ENCODE measurements at places on chromosomes 6 and 20.
A peak's percentile ranks its signal among the peaks of the same experiment; 100 is the strongest.

- DNase-seq = no peak
These were observed 38.0 kb upstream of the EEF1A1 start for GRCh38 chr6:73558624-73559398.

DNA sequence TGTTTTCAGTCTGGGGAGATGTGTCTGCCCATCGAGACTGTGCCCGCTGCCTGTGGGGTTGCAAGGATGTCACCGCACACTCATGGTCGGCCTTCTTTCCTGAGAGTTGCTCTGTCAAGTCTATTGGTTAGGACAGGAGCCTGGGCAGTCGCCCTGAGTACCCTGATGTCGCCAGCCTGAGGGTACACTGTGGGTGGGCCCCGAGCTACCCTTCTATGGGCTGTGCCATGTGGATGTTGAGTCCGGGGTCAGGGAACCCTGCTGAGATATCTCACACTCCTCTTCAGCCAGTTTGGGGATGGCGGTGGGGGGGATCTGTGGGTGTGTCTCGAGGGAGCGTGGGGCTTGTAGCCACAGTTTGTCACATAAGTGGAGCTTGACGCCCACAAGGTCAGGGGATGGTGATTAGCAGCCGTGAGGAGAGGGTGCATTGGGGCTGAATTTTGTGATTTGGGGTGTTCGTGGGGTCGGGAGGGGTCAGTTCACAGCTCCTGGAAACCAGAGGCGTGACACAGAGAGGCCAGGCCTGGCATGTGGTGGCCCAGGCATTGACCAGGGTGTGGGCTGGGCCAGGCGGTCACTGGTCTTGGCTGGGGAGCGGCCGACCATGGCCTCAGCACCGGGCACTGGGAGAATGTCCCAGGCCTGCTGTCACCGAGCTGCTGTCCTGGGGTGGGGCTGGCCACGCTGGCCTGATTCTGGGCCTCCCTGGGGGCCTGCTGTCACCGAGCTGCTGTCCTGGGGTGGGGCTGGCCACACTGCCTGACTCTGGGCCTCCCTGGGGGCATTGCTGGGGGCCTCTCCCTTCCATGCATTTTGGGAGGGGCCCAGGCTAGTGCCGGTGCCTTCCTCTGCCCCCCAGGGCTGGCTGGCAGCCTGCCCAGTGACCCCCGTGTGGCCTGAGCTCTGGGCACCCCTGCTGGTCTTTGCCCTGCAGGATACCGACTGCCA lies 1.6 kb upstream of the NPBWR2 start:
- DNase-seq = no peak

GRCh38 chr20:46938434-46938833 lies 43.8 kb downstream of the EYA2 start:
- no peak for DNase-seq

DNA sequence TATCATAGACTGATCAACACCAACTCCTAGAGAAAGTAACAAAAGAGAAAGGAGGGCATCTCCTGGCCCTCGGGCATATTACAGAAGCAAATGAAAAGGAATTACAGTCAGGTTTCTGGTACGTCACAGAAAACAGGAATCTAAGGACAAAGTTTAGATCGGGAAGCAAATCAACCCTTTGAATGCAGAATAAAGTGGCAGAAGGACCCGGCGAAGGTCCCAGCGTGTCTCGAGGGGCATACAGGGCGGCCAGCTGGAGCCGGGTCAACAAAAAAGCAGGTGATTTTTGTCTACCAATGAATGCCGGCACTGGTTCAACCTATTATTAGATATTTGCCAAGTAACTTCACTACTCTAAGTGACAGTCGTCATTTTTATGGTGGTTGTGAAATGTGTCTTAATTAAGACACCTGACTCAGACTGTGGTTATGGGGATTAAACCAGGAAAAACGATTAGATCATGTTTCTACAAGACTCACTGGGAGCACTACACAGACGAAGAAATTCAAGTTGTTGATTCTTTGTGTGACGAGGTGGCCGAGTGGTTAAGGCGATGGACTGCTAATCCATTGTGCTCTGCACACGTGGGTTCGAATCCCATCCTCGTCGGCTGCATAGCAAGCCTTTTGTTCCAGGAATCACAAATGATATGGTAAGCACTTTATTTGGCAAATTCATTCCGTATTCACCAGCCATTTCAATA lies 12.4 kb upstream of the ZSCAN9 start:
- DNase-seq = peak; percentile 80

DNA sequence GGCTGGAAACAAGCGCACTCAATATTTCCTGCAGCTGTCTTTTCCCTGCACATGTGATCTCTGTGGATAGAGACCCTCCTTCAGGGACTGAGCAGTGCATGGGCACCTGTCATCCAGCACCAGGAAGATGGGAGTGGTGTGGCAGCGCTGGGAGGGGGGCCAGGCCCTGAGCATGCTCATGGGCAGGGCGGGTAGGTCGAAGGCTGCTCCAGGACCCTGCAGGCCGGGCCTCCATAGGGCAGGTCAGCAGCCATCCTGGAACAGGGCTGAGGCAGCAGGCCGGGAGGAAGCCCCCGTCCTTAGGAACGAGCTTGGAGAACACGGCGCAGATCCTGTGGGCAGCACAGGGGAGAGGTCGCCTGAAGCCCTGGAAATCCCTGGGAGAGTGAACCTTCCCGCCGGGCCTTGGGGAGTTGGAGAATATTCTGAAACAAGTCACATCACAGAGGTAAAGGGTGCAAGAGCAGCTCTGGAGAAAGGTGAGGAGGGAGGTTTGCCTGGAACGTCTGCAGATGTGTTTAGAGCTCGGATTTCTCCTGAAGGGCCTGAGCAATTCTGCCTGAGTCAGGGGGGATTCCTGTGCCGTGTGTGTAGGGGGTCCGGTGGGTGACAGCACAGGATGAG lies 133.2 kb downstream of the SMOC2 start:
- no peak for DNase-seq

GRCh38 chr6:32622545-32623401 lies 14.4 kb upstream of the HLA-DQA1 start:
- DNase-seq = no peak

Data from HCT116 (cell line).